ENCODE measurements at places on chromosomes 2 and 18.

- no peak for DNase-seq
Measured at GRCh38 chr18:59437851-59438569, 78.9 kb upstream of the LMAN1 start.

DNA sequence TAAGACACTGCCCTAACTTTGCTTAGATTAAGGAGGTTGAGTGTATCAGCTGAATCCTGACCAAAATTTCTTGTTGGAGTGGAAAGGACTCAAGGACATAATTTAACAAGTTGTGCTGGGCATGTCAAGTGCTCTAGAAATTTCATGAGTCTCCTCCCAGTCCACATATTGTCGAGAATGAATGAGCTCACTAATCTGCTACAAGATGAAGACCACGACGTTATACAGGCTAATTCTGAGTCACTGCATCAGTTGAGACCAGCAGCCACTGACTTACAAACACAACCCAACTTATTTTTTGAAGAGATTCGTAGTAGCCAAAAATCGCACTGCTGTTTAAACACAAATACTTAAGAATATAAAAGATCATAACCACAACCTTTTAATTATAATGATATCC, 28.7 kb upstream of the SLC8A1 start:
- DNase-seq = no peak

DNA sequence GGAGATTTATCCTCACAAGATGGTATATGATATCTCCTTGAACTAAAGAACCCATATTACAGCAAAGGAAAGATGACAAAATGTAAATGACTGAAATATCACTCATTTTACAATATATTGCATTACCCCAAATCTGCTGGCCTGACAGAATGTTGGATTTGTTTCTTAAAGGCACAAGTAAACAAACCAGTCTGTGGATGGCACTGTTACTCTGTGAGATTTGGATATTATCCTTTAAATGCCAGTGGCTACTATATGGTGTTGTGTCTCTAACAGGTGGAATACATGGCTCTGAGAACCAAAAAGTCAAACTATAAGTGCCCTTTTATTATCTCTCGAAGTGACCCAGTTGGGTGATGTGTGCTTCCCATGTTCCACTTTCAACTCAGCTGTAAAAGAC, 125.7 kb downstream of the PDE1A start:
- no peak for DNase-seq

GRCh38 chr2:69578198-69578540, 65.4 kb downstream of the AAK1 start:
- no peak for DNase-seq

- no peak for DNase-seq
Measured at GRCh38 chr2:130766037-130766436, 10.7 kb downstream of the AMER3 start.

DNA sequence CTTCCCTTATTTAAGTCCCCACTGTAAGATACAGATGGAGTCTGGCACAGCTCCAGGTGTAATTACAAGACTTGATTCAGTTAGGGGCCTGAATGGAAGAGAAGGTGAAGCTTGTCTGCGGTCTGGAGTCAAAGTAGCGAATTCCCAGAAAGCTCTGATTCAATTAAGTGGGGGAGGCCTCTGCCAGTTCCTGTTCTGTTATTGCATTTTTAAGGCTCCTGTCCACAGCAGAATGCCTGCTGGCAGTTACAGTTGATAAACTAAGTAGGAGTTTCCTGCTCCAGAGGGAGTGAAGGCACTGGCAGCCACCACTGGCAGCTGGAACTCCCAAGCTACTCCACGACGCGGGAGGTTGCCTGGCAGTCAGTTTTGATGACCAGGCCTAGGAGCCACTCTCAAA, 181.1 kb downstream of the SOCS6 start:
- no peak for DNase-seq

- DNase-seq = no peak
Measured at GRCh38 chr2:221680548-221680947, 108.4 kb upstream of the EPHA4 start.
